ENCODE measurements at places on chromosomes 13 and 19. TPM values are rescaled to one million over a fixed set of nuclear protein-coding genes. Genes with fewer than 3 reads are reported as not detected.

DNA sequence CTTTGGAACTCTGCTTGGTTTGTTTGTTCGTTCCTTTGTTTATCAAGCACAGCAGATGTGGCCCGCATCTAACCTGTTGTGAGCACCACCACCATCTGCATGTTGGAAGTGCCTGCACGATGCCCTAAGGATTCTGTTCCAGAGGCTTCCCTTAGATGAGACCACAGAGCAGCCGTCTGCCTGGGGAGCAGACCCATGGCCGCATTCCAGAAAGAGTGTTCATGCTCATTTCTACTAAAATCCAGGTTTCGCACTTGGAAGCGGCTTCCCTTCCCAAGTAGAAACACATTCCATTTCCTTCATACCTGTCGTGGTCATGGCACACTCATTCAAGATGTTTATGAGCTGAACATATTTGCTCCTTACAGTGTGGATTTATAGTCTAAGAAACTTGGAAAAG is 27.2 kb downstream of the COL4A2 start:
- no peak for DNase-seq

DNA sequence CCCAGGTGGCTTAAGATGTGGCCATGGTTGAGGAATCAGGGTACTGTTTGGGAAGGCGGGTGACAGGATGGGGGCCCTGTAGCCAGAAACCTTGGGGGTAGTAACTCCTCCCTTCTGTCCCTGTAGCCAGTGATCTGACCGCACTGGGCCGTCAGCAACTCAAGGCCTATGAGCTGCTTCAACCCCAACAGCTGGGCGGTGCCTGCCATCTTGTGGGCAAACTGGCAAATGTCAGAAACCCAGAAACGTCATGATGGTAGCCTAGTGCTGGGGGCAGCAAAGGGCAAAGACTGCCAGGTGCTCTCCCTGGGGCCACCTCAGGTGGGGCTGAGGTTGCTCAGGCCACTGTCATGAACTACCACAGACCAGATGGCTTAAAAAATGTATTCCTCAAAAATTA is 3.5 kb downstream of the COPE start:
- DNase-seq, result no peak

DNA sequence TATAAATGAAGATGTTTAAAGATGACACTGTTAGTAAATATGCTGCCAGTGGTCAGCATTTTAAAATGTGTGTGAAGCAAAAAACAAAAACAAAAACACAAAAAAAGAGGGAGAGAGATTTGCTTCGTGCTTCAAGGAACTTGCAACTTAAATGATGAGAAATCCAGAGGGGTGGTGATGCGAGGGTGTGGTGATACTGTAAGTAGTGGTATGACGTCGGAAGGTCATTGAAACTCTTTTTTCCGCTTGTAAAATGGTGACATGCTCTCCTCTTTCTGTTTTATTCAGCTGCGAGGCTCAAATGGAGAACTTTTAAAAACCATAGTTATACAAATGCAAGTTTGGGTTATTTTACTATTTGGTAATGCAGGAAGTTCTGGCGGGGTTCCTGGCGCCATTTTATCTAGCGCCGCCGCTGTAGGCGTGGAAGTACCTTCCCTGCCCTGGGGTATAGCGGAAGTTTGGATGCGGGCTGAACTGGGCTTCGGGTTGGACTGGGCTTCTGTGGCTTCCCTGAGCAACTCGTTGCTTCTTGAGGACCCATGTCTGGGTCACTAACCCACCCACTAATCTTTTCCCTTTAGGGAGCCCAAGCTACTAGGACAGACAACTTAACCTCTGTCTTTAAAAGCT is 34.8 kb downstream of the DGKH start:
- DNase-seq, result no peak

PRR12 gene
- 22.3 TPM for total RNA-seq

GRCh38 chr13:36090592-36090991 is 40.6 kb downstream of the DCLK1 start:
- DNase-seq, result no peak

CEBPG gene
- 33.0 TPM for total RNA-seq
